ENCODE measurements at places on chromosomes 2 and 18.
A peak's percentile ranks its signal among the peaks of the same experiment; 100 is the strongest.

- no peak for DNase-seq
These were observed 5.5 kb upstream of the MAP4K4 start for GRCh38 chr2:101692041-101692440.

DNA sequence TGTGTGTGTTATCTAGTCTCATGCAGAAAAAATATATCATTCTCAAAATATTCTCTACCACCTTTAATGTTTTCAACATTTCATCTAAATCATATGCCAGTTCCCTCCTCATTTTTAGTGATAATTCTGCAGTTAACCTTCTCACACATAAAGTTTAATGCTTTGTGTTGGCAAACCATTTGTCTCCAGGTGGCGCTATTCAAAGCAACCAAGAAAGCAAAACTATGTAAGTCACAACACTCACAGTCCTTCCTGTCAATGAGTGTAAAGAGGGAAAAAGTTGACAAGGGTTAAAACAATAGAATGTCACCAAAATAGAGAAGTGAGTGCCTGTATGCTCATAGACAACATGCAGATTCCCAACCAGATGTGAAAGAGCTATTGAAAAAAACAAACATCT, 961.6 kb upstream of the LRRTM1 start:
- no peak for DNase-seq

DNA sequence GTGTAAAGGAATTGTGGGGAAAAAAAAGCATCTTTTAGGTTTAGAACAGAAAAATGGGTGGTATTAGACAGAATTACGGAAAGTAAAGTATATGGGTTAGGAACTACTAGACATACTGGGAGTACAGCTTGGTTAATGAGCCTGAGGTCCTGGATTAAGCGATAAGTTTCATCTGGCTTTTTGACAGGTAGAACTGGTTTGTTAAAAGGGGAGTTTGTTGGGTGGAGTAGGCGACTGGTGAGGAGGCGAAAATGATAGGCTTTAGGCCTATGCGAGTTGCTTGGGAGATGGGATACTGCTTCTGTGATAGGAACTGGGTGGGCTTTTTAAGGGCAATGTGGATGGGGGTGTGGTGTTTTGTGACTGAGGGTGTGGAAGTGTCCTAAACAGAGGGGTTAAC, 56.5 kb downstream of the KYNU start:
- no peak for DNase-seq

DNA sequence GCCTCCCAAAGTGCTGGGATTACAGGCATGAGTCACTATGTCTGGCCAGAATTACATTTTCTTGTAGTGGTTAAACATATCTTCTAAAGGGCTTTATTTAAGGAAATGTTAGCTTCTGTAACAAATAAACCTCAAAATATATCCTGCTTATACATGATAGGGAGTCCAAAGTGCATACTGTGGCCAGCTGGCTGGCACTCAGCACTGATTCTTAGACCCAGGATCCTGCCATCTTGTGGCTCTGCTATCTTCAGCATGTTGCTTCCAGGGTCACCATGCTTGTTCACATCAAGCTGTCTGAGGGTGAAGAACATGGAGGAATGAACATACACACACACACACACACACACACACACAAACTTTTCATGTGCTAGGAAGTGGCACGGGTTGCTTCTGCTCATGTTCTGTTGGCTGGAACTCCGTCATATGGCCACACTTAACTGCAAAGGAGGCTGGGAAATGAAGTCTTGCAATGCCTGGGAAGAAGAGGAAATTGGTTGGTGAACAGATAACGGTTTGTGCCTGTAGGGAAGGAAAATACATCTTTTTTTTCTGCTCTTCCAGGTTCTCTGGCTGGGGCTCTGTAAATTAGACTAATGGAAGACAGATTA, 40.0 kb downstream of the NPPC start:
- no peak for DNase-seq

DNA sequence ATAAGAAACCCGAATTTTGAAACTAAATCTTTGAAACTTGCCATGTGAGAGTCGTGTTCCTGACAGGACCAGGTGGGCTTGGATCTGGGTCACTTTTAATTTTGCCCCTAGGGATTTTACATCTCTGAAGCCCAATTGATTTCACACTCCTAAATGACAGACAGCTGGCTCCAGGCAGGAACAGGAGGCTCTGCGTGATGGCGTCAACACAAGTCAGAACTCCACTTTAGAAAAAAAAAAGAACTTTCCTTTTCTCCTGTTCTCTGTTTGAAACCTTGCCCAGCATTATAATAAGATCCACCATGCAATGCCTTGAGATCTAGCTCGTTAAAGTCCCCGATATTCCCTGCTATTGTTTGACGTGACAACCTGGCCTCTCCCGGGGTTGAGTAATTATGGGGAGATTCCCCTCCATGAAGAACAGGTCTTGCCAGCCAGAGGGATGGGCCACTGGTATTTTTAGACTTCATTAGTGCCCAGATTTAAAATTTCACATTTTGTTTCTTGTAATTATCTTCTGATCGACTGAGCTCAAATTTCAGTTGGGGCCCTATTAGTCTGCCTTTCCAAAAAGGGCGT, 260.3 kb downstream of the KLHL29 start:
- DNase-seq: no peak

GRCh38 chr2:68974251-68974650, at the start of gene GKN1:
GKN1 (plus strand) TSS chr2:68974636; CDS start chr2:68974678, 42 bp downstream.
- DNase-seq: no peak

- DNase-seq: no peak
These were observed 25.4 kb upstream of the SLC66A3 start for GRCh38 chr2:11129598-11130449.

DNA sequence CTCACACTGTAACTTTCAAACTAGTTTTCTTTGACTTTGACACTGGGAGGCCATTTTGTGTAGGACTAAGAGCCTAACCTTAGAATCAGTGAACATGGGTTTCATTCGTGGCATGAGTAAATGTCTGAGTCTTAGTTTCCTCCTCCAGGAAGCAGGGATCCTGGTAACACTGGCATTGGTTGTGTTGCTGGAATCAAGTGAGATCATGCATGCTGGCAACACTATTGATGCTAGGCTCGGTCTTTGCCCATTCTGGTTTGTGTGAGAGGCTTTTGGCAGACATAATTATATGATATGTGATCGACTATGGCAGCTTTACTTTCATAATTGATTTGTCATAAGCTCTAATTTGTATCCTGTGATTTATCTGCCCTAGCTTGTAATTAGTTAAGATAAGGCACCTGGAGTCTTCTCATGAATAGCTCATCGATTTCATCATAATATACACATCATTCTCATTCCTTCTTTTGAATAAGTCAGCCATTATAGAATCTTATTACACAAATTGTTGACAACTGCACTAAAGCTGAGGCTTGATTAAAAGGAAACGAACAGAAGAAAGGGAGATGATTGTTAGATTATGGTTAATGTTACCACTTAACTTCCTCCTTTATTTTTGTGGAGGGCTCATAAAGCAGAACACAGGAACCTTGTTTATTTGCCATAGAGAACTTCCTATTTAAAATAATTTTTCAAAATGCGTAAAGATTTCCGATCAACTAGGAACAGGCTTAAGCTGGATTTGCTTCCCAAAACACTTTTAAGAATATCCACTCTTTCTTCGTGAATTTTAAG, 12.6 kb downstream of the PPP1R1C start:
- DNase-seq: no peak

DNA sequence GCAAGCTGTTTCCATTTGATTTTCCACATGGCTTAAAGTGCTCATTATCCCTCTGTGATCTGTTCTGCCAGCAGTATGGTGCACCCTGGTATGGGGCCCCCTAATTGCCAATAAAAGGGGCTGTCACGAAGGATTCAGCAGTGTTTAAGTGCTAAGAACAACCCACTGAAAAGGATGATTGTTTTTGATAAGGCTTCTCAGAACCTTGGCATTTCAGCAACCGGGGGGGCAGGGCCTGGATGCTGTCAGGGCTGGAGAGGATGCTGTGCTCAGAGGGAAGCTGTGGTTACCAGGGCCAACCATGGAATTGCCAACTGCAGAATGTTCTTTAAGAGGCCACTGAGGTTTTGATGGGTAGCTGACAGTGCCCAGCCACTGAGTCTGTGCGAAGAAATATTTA, 117.8 kb downstream of the CTIF start:
- peak; percentile 37 for DNase-seq
